ENCODE measurements at places on chromosomes 6 and 20.

DNA sequence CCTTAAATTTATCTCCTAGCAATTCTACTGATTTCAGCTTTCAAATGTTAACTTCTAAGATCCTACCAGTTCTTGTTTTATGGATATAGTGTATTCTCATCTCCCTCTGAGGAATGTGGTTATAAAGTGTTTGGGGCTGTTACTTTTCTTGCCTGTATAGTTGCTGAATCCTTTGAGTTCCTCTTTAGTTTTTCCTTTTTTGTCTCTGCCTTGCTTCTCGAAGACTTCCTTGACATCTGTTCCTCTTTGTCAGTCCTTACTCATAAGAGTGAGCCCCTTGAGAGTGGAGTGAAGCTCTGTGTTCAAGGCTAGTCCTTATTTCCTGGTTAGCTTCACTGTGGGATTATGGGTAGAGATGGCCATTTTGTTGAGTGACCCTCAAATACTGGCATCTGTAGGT is 84.6 kb downstream of the ELOVL4 start:
- no peak for DNase-seq

DNA sequence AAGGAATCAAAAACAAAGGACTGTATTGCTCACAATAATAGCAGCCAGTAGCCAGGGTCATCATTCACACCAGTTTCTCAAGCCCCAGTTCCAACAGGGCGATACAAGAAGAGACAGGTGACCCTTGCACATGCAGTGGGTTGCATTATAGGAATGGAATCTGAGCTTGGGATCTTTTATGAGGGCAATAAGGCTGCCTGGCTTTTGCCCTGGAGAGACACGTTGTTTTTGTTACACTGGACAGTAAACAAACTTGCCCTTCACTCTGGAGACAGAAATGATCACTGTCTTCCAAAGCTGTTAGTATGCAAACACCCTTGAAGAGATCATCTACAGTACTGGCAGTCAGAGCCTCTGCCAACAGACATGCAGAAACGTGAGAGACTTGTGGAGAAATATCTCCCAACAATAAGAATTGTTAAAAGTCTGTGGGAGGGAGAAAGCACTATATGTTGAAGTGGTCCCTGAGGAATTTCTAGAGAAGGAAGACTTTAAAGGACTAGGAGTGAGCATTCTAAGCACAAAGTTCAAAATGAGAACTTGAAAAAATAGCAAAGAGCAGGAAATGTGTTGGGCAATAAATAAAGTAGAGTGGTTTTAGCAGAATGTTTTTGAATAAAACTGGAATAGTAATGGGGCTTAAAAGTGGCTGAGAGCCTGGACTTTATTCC is 6.2 kb upstream of the COL12A1 start:
- DNase-seq, result no peak

- no peak for DNase-seq
These were observed 1.6 kb upstream of the NPBWR2 start for GRCh38 chr20:64108731-64109681.

DNA sequence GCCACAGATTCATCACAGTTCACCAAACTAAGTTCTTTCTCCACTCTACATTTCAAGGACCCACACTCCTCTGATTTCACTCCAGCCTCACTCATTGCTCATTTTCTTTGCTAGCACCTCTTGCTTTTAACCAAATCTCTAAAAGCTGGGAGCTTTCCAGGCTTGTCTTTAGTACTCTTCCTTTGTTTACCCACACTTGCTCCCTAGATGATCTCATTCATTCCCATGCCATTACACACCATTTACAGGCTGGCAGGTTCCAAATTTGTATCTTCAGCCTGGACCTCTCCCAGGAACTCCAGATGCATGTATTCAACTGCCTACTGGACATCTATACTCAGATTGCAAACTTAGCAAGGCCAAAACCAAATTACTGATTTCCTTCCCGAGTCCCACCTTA is 5.3 kb upstream of the GUCA1B start:
- no peak for DNase-seq

- DNase-seq, result no peak
These were observed 120.8 kb upstream of the LGSN start for GRCh38 chr6:63440594-63440993.

- DNase-seq, result no peak
These were observed 4.7 kb upstream of the TUBB2A start for GRCh38 chr6:3162067-3162497.

GRCh38 chr6:139373928-139374356 is 506 bp downstream of the CITED2 start:
- DNase-seq, result no peak

- no peak for DNase-seq
These were observed 3.8 kb downstream of the TRAF3IP2 start for GRCh38 chr6:111601886-111602285.

Measured in GM12891 (cell line).